ENCODE measurements at places on chromosomes 7 and 10.

- H3K27ac ChIP-seq = no peak overlapping the region
- no peaks in the 10 kb centered on the region for H3K36me3 ChIP-seq
- no peak overlapping the region for H3K4me3 ChIP-seq
- no peaks in the 10 kb centered on the region for H3K4me1 ChIP-seq
- no peaks in the 10 kb centered on the region for H3K27me3 ChIP-seq
- DNase-seq = no peak
These were observed 95.9 kb upstream of the TNRC18 start for GRCh38 chr7:5519515-5519928.

GRCh38 chr10:109883859-109884771 is 39.2 kb downstream of the XPNPEP1 start:
- no peaks in the 10 kb centered on the region for H3K27me3 ChIP-seq
- peaks cover 24% of the 10 kb centered on the region for H3K4me1 ChIP-seq
- H3K36me3 ChIP-seq = peaks cover 39% of the 10 kb centered on the region
- peak overlapping the region; percentile 60 for H3K27ac ChIP-seq

GRCh38 chr10:27620430-27621397 is 116.6 kb downstream of the RAB18 start:
- H3K27me3 ChIP-seq = no peaks in the 10 kb centered on the region
- H3K4me1 ChIP-seq = peaks cover 4% of the 10 kb centered on the region
- no peaks in the 10 kb centered on the region for H3K36me3 ChIP-seq

GRCh38 chr10:86344714-86345161 is 21.9 kb downstream of the GRID1 start:
- no peaks in the 10 kb centered on the region for H3K27me3 ChIP-seq
- DNase-seq = no peak

DNA sequence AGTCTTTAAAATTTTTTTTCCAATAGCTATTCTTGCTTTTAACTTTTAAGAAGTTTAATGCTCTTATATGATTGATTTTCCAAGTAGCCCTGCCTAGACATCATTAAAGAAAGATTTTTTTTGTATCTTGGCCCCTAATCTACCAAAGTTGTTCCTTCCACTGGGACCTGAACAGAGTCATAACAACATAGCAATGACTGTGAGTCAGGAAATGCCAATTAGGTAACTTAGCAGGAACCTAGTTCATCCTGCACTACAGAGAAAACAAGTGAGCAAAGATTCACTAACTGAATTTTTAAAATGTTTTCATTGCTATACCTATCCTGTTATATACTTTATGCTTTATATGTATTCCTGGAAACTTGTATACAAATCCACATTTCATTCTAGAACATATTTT is 284.7 kb downstream of the BICC1 start:
- DNase-seq = no peak
- H3K4me1 ChIP-seq = no peaks in the 10 kb centered on the region
- no peak overlapping the region for H3K27ac ChIP-seq

DNA sequence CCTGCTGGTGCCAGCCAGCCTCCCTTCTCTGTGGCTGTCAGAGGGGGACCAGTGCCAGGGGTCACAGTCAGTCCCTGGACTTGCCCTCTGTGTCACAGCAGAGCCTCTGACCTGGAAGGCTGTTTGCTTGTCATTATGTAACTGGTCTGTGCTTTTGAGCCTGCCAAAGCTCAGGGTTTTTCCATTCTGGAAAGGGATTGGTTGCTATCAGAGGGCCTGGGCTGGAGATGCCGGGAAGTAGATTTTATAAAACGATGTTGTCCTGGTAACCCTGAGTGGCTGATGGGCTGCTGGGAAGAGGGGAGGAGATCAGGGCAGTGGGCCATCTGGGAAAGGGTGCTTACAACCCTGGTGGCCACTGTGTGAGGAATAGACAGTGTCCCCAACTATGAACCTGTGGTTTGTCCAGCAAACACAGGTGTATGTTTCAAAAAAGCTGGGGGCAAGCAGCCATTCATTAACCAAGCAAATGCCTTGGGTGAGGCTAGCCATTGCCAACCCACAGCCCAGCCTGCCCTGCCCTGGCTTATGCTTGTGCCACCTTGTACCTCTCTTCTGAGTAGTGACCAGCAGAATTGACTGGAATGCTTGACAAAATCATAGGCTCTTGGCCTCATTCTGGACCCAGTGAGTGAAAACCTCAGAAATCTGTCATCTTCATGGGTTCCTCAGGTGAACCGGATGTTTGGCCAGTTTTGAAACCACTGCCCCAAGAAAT is 21.6 kb downstream of the SFTPD start:
- H3K27me3 ChIP-seq = no peaks in the 10 kb centered on the region
- no peaks in the 10 kb centered on the region for H3K36me3 ChIP-seq
- H3K27ac ChIP-seq = no peak overlapping the region
- H3K4me3 ChIP-seq = no peak overlapping the region
- DNase-seq = no peak

All from ascending aorta (tissue), 2 donors.